GM10248 (cell line): ENCODE measurements at places on chromosomes 7 and 10.

- no peak for DNase-seq
These were observed 164.6 kb downstream of the PKD1L1 start for GRCh38 chr7:47783456-47784223.

DNA sequence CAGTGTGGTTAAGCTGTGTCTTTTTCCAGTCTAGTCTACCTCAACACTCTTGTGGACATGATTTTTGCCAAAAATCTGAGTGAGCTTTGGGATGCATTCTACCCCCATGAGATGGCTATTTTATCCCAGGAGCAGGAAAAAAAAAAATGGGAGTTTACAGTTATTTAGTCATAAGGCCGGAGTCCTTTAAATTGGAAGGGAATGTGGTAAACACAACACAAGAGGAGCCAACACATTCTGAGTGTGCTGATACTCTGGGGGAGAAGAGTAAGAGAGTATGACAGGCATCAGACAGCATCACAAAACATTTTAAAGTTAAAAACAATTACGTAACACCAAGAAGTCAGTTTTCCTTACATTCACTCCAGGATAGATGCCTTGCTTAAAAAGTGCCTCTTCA is 46.1 kb downstream of the C1GALT1 start:
- no peak for DNase-seq

DNA sequence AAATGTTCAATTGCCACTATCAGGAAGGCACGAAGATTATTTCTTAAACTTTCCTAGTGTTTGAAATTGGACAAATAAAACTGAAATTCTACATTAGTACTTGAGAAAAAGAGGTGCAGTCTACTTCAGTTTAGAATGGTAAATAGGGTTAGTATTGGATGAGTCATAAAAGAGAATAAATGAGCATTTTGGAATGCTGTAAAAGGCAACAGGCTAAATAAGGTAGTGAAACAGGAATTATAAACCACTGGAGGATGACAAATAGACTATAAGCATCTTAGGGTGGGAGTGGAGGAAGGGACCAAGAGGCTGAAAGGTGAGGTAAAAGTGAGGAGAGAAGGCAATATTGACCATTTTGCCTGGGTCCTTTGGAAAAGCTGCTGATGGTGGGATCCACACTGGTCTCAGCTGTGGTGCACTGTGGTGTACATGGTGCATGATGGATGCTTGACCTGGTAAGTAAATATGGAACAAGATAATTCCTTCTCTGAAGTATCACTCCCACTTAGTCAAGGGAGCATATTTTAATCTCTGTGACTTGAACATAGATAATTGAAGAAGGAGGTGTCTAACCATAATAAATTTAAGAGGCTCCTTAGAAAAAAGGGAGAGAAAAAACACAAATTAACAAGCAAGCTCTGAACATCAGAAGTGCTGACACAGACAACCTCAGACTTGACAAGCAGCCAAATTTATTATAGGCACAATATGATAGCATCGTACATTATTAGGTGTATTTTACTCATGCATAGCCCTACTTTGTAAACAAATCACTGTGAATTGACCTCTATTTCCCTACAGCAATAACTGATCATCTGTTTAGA is 76.4 kb upstream of the SCIN start:
- no peak for DNase-seq

- no peak for DNase-seq
These were observed 141.3 kb downstream of the GRK5 start for GRCh38 chr10:119348516-119349240.

DNA sequence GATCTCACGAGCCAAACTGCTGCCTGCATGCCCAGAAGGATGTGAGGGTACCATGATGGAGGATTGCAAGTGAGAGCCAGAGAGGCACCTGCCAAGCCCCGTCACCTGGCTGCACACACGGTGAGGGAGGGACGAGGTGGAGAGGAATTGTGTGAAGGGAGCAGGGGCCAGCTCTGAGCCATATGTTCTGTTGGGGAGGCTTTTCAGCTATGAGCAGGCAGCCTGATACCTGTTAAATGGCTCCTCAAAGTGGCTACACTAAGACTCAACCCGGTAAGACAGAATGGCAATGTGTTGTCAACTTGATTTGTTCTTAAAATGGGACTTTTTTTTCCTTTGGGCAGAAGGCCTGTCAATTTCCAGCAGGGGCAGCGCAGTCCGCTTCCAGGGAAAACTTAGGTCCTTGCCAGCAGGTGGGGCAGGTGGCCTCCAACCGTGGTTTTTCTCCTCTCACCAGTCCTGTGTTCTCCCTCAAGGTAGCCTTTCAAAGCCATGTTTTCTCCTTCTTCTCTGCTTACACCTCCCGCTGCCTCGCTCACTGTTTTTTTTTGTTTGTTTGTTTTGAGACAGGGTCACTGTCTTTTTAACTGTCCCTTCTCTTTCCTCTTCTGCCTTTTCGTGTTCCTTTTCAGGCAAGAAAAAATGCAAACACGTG is 57.7 kb upstream of the ZNRF2 start:
- no peak for DNase-seq
